ENCODE measurements at places on chromosomes 2 and 18.

- peaks cover 16% of the 10 kb centered on the region for H3K36me3 ChIP-seq
- no peak overlapping the region for H3K4me3 ChIP-seq
Observed at GRCh38 chr18:3604498-3605408, 154.8 kb downstream of the TGIF1 start.

- H3K27me3 ChIP-seq, result peaks cover 4% of the 10 kb centered on the region
- no peak overlapping the region for H3K4me3 ChIP-seq
- DNase-seq, result no peak
- no peak overlapping the region for H3K27ac ChIP-seq
- no peaks in the 10 kb centered on the region for H3K4me1 ChIP-seq
- no peaks in the 10 kb centered on the region for H3K36me3 ChIP-seq
Observed at GRCh38 chr18:47604021-47604420, 326.4 kb downstream of the SMAD2 start.

- no peaks in the 10 kb centered on the region for H3K27me3 ChIP-seq
- no peak overlapping the region for H3K4me3 ChIP-seq
- peaks cover 69% of the 10 kb centered on the region for H3K4me1 ChIP-seq
- H3K27ac ChIP-seq, result peak overlapping the region; percentile 48
Observed at GRCh38 chr2:66469214-66469902, 34.4 kb downstream of the MEIS1 start.

DNA sequence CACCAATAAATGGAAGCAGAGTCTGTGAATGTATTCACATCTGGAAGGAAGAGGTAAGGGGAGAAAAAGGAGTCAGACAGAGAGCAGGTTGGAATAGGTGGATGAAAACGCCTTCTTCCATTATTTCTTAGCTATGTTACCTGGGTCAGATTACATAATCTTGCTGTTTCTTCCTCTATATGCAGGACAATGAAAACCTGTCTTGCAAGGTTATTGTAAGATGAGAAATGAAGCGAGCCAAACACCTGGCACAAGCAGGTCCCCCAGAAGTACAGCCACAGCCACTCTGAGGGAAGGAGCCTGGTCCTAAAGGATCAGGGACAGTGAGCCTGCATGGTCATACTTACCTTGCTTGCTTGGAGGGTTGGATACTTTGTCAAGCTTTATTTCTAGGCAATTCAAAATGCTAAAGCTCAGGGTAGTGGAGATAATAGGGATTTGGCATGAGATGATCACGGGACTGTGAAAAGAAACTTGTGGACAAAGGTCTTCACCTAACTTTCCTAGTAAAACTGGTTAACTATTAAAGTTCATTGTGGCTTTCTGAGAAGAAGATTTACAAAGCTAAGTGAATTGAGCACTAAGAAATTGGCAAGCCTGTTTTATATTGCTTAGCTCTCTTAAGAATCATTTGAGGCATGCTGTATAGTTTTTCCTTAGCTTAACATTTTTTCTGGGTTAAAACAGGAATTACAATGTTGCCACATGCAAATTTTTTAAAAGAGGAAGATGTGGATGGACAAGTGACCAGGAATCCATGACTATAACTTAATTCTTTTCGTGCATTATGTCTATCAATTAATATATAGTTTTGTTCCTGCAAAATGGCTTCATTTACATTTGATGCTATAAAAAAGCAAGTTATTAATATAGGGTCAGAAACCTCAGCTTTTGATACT is 15.7 kb upstream of the PLA2R1 start:
- no peak overlapping the region for H3K4me3 ChIP-seq
- H3K36me3 ChIP-seq, result no peaks in the 10 kb centered on the region
- peaks cover 5% of the 10 kb centered on the region for H3K4me1 ChIP-seq
- H3K27me3 ChIP-seq, result peaks cover 3% of the 10 kb centered on the region
- no peak overlapping the region for H3K27ac ChIP-seq

DNA sequence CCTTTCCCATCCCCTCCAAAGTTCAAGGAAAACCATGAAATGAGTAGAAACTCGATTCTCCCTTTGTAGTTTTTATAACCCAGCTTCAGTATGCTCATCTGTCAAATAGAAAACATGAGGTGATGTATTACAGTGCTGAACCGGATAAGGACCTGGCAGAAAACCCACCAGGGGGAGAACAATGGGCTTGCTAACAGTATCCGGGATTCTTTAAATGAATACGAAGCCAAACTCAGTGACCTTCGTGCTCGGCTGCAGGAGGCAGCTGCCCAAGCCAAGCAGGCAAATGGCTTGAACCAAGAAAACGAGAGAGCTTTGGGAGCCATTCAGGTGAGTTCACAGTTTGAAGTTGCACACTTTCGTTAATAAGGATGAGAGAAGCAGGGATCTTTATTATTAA is 113.6 kb upstream of the TTC39C start:
- H3K4me3 ChIP-seq, result no peak overlapping the region
- H3K4me1 ChIP-seq, result no peaks in the 10 kb centered on the region
- H3K36me3 ChIP-seq, result no peaks in the 10 kb centered on the region
- DNase-seq, result no peak

DNA sequence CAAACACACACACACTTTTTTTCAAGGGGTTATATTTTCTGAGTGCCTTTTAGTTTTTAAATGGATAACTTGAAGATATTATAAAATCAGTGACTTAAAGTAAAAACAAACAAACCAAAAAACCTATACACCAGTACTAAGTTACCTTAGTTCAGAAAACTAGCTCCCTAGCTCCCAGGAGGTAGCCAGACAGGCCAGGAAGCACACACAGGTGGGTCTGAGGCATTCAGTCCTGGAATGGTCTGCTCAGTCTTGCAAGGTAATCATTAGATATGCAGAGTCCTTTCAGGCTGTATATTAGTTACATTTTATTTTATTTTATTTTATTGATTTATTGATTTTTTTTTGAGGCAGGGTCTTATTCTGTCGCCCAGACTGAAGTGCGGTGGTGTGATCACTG is 10.7 kb upstream of the DYNC2LI1 start:
- DNase-seq, result no peak
- H3K36me3 ChIP-seq, result no peaks in the 10 kb centered on the region
- no peak overlapping the region for H3K4me3 ChIP-seq

- no peak overlapping the region for H3K4me3 ChIP-seq
- H3K27ac ChIP-seq, result no peak overlapping the region
- DNase-seq, result no peak
- peaks cover 7% of the 10 kb centered on the region for H3K4me1 ChIP-seq
Observed at GRCh38 chr2:99032786-99033185, 96.8 kb upstream of the CRACDL start.

- peak overlapping the region; percentile 64 for H3K4me3 ChIP-seq
- H3K27ac ChIP-seq, result peak overlapping the region; percentile 88
- peaks cover 39% of the 10 kb centered on the region for H3K4me1 ChIP-seq
- DNase-seq, result peak; percentile 73
- peaks cover 13% of the 10 kb centered on the region for H3K36me3 ChIP-seq
Observed at GRCh38 chr2:30252723-30253701, 21.7 kb downstream of the LBH start.

GRCh38 chr2:173858291-173858731 is 106.9 kb downstream of the SP3 start:
- peaks cover 15% of the 10 kb centered on the region for H3K4me1 ChIP-seq
- peaks cover 17% of the 10 kb centered on the region for H3K27me3 ChIP-seq
- no peaks in the 10 kb centered on the region for H3K36me3 ChIP-seq
- H3K27ac ChIP-seq, result no peak overlapping the region

GRCh38 chr18:66795051-66795450 is 191.2 kb upstream of the CDH19 start:
- no peak for DNase-seq
- H3K27ac ChIP-seq, result no peak overlapping the region
- H3K36me3 ChIP-seq, result no peaks in the 10 kb centered on the region
- no peaks in the 10 kb centered on the region for H3K4me1 ChIP-seq
- H3K4me3 ChIP-seq, result no peak overlapping the region

DNA sequence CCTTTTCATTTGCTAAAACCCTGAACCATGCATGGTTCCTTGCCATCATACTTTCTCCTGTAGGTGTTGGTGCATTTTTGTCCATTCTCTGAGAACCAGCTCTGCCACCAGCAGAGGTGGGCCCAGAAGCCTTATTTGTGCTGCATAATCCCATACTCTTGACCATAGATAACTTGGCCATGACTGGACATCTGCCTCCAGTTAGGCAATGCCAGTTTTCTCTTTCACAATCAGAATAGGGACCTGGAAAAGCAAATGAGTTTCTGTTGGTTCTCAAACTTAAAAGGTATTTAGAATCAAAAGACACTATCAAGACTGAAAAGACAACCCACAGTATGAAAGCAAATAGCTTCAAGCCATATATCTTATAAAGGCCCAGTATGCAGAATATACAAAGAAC is 167.3 kb downstream of the MAIP1 start:
- no peaks in the 10 kb centered on the region for H3K4me1 ChIP-seq
- H3K4me3 ChIP-seq, result no peak overlapping the region
- no peak for DNase-seq
- H3K36me3 ChIP-seq, result no peaks in the 10 kb centered on the region
- H3K27ac ChIP-seq, result no peak overlapping the region

GRCh38 chr2:118990757-118991545 is 49.0 kb downstream of the MARCO start:
- no peak for DNase-seq
- H3K27me3 ChIP-seq, result peaks cover 5% of the 10 kb centered on the region
- H3K27ac ChIP-seq, result no peak overlapping the region

DNA sequence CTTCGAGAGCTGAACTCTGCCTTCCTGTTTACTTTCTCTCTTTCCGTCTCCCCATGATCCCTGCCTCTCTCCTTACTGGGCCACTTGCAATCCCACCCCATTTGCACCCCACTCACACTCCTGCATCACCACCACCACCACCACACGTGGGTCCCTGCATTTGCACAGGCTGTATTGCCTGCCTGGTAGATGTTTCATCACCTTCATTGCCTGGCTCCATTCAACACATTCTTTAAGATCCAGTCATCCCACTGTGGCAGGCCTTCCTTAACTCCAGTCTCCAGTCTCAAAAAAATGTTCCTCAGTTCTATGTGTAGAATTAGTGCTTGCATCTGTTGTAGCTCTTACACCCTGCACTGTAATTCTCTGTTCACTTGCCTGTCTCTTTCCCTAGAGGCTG is 13.9 kb downstream of the NOSTRIN start:
- DNase-seq, result peak; percentile 78
- peaks cover 3% of the 10 kb centered on the region for H3K27me3 ChIP-seq
- peak overlapping the region; percentile 14 for H3K4me3 ChIP-seq
- H3K27ac ChIP-seq, result peak overlapping the region; percentile 27

DNA sequence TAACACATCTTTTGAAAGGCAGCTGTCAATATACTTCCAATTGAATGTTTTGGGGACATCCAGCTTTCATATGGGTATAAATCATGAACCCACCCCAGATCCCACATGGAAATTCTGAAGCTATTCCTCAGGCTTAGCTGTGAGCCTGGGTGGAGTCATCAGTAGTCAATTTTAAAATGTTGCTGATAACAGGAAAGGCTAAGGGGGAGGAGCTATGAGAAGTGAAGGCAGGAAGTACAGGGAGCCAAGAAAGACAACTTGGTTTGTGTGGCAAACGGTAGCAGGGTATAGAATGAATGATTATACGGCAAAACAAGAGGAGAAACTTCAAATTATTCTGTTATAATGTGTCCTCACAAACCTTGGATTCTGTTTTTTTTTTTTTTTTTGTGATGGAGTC is 108.6 kb downstream of the QPCT start:
- no peak for DNase-seq
- H3K27me3 ChIP-seq, result peaks cover 4% of the 10 kb centered on the region
- H3K4me1 ChIP-seq, result peaks cover 31% of the 10 kb centered on the region

GRCh38 chr2:74703373-74703772 is 49.3 kb downstream of the SEMA4F start:
- peaks cover 6% of the 10 kb centered on the region for H3K4me1 ChIP-seq
- peaks cover 10% of the 10 kb centered on the region for H3K27me3 ChIP-seq
- no peak for DNase-seq
- H3K4me3 ChIP-seq, result no peak overlapping the region

- peak overlapping the region; percentile 94 for H3K27ac ChIP-seq
- DNase-seq, result no peak
- H3K4me1 ChIP-seq, result peaks cover 63% of the 10 kb centered on the region
Observed at GRCh38 chr18:26479681-26480079, 68.7 kb downstream of the KCTD1 start.

DNA sequence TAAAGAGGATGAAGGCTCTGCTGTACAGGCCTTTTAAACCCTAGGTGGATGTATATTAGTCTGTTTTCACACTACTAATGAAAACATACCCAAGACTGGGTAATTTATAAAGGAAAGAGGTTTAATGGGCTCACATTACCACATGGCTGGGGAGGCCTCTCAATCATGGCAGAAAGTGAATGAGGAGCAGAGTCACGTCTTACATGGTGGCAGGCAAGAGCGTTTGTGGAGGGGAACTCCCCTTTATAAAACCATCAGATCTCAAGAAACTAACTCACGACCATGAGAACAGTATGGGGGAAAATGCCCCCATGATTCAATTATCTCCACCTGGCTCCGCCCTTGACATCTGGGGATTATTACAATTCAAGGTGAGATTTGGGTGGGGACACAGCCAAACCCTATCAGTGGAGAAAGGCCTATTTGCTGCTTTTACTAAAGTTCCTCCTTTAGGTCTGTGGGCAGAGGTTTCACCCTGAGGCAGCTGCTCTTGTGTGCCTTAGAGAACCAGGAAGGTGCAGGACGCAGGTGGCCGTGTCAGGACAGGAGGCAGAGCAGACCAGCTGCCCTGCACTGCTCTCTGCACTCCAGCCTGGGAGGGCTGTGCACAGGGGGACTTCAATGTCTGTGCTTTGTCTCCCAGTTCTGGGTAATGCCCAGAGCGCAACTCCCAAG is 178.8 kb upstream of the HDAC4 start:
- no peak overlapping the region for H3K4me3 ChIP-seq
- peaks cover 2% of the 10 kb centered on the region for H3K27me3 ChIP-seq
- H3K4me1 ChIP-seq, result no peaks in the 10 kb centered on the region
